Activated T-helper 1 cell treated with anti-CD3 and anti-CD28 coated beads, Interleukin-12 subunit alpha, Interleukin-12 subunit beta, Interleukin-2, Interleukin-4 antibody, amounts not matched to agents 30 ng/mL and 10 ng/mL and 1 ng/mL, durations not matched to agents 14 hours and 24 hours and 36 hours (primary cell): ENCODE measurements at places on chromosomes 13 and 19.

DNA sequence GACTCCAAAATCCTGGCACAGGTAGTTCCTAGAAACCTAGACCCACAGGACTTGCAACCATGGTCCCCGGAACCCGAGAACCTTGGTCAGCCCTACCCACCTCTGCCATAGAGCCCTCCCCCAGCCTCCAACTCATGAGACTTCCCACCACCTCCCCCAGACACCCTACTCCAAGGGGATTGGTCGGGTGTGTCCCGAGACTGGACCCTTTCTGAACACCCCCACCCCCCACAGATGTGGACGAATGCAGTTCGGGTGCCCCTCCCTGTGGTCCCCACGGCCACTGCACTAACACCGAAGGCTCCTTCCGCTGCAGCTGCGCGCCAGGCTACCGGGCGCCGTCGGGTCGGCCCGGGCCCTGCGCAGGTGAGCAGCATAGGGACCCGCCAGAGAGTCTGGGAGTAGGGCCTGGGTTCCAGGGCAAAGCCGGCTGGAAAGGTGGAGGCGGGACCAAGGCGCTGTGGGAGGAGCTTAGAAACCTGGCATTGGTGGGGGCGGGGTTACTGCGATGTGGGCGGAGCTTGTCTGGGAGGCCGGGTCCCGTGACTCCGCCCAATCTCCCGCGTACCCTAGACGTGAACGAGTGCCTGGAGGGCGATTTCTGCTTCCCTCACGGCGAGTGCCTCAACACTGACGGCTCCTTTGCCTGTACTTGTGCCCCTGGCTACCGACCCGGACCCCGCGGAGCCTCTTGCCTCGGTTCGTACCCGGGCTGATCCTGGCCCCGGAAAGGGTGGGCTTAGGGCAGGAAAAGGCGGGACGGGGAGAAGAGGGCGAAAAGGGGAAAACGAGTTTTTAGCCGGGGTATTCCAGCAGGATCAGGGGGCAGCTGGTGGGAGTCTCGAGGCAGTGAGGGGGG, 11.9 kb downstream of the LTBP4 start:
- H3K36me3 ChIP-seq: peaks cover 14% of the 10 kb centered on the region
- H3K4me3 ChIP-seq: peak overlapping the region; percentile 97
- peaks cover 44% of the 10 kb centered on the region for H3K4me1 ChIP-seq
- peak; percentile 69 for DNase-seq
- H3K27me3 ChIP-seq: no peaks in the 10 kb centered on the region

DNA sequence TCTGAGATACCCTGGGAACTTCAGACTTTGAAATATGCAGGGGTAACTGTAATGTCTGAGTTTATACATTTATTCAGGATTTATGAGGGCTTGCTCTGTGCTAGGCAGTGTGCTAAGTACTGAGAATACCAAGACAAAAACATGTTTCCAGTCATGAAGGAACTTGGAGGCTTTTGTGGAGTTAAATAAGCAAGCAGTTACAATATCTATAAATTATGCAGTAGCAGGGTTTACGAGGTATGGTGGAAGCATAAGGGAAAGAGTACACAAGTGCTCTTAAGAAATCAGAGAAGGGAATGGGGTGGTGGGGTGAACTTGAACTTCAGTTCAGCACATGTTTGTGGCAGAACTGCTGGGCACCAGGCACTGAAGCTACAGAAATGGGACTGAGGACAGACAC, 28.0 kb downstream of the MAB21L1 start:
- H3K4me3 ChIP-seq: no peak overlapping the region
- H3K4me1 ChIP-seq: no peaks in the 10 kb centered on the region
- no peaks in the 10 kb centered on the region for H3K36me3 ChIP-seq
- no peak for DNase-seq
- H3K27me3 ChIP-seq: no peaks in the 10 kb centered on the region
- H3K27ac ChIP-seq: no peak overlapping the region

DNA sequence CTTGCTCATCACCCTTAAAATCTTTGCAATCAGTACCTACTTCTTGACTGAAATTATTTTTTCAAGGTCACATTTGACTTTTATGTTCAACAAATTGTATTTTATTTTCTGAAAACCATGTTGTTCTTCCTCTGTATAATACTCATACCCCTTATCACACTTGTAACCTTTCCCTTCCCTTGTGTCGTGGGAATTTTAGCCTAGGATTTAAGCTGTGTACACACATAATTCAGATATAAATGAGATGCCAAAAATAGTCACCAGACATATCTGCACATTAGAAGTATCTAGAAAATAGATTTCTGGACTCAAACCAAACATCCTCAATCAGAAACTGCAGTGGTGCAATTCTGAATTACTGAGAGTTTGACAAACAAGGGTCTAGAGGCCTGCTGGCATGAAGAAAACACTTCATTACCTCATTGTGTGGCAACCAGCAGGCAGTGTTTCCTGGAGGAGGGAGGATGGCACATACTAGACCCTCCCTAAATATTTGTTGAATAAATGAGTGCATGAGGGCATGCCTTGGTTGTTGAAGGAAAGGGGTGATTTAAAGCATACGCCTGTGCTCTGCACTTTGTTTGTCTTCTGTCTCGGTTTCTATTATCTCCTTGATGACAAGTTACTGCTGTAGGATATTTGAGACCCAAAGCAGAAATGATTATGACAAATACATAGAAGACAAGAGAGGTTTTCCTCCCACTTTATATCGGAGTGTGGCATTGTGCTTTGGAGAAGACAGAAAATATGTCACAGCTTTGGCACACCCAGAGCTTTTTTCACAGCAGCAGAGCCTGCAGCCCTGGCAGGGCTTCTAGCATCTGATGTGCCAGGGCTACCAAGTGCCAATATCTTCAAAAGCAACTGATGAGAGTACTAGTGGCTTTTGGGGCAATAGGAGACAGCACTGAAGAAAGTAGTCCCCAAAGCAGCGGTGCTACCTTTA, 881.1 kb downstream of the PCDH9 start:
- no peak for DNase-seq
- H3K27ac ChIP-seq: no peak overlapping the region
- H3K4me1 ChIP-seq: no peaks in the 10 kb centered on the region
- no peaks in the 10 kb centered on the region for H3K36me3 ChIP-seq

- no peaks in the 10 kb centered on the region for H3K36me3 ChIP-seq
- H3K4me1 ChIP-seq: no peaks in the 10 kb centered on the region
- H3K27ac ChIP-seq: no peak overlapping the region
- H3K27me3 ChIP-seq: no peaks in the 10 kb centered on the region
- DNase-seq: no peak
Observed at GRCh38 chr13:92196591-92197256, 798.3 kb downstream of the GPC5 start.
